Type B pancreatic cell (in vitro differentiated cells): ENCODE measurements at places on chromosomes 1 and 21.

- DNase-seq = no peak
Measured at GRCh38 chr1:169676001-169676400, 35.4 kb downstream of the SELL start.

DNA sequence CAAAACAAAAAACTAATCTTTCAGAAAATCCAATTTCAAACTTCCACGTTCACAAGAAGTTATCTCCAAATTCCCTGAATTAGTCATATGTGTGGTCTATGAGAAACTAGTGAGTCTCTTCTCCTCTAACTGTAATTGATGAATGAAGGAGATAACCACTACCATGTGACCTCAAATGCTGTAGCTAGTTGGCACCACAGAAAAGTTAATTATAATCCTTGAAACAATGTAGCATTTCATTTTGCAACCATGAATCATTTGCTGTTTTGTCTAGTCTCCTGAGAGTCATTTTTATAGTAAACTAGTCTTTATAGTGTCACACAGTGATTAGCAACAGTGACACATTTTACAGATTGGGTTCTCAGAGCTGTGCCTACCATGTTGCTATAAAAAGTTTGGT is 287.5 kb downstream of the LRRIQ3 start:
- DNase-seq = no peak

GRCh38 chr1:25710583-25711347 is 89.2 kb upstream of the SELENON start:
- DNase-seq = no peak

DNA sequence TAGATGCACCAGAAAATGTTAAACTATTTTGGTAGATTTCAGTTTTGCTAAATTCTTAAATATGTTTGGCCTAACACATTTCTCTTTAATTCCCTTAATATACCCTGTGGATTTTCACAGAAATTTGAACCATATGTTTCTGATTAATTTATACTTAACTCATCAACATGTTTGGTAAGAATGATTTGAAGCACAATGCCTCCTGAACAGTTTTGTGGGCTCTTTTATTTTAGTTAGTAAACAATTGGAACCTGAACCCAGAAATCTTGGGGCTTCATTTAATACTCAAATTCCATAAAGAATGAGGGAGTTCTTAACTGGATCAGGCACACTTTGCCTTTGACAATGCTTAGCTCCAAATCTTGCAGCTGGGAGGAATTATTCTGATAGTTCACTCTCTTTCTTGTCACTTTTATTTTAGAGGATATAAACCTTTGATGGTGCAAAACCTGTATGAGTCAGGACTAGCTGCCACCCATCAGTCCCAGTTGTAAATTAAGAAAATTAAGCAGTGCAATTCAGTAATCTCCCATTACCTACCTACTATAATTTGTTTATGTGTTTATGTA is 24.6 kb upstream of the LYPLAL1 start:
- no peak for DNase-seq

DNA sequence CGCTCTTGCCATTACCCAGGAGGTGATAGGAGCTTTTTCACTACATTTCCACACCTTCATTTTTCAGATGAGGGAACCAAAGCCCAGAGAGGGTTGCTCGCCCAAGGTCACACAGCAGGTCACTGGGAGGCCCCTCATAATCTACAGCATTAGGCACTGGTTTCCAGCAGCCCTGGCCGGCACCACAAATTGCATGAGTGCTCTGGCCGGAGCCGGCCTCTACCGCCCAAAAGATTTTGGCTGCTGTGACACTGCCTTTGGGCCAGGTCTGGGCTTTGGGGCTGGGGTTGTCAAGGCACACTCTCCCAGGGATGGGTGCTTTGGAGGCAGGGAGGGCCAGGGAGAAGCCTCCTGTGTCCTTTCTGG is 15.4 kb downstream of the DHRS3 start:
- DNase-seq = no peak

GRCh38 chr1:240465531-240465940 is 146.4 kb downstream of the GREM2 start:
- no peak for DNase-seq

DNA sequence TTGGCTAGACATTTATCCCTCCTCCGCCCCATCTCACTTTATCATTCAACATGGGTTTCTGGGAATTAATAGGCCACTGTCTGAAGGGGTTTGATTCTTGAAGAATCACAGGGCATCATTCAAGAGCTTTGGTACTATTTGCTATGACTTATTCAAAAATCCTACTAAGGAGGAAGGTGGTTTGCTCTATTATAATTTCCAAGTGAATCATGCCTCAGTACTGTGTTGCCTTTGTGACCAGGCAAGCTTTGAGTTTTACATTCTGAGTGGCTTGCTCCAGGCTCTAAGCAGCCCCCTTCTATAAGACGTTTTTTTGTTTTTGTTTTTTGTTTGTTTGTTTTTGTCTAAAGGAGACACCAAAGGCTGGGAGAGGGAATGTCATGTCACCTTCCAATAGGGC is 2.6 kb downstream of the C1orf21 start:
- no peak for DNase-seq

DNA sequence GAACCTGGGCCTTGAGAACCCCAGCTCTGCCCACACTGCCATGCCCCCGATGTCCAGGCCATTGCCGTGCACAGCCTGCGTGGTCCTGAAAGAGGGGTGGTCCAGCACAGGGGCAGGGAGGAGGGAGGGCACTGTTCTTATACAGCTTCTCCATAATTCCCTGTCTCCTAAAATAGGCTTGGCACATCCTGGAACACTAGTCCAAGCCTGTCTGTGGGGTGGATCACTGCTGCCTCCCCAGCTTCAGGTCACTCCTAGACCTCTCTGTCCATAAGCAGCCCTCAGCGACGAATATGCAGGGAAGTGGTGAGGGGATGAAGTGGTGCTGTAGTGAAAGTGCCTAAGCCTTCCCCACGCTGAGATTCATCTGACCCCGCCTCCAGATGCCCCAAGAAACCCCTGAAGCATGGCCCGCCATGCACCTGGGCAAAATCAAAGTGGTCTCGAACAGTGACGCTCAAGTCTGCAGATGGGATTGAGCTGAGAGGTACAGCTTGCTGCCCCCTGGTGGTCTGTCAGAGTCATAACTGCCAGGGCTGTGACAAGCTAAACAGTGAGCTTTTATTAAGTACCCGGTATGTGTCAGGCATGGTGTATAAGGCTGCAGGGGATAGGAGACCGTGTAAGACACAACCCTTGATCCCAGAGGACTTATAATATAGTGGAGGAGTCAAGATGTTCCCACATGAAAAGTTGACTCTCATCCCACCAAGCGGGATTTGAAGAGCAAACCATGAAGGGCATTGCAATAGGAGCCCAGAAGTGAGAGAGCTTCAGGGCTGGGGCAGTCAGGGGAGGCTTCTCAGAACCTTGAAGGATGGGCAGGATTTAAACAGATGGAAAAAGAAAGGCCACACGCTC is 66.6 kb downstream of the FAM163A start:
- no peak for DNase-seq

DNA sequence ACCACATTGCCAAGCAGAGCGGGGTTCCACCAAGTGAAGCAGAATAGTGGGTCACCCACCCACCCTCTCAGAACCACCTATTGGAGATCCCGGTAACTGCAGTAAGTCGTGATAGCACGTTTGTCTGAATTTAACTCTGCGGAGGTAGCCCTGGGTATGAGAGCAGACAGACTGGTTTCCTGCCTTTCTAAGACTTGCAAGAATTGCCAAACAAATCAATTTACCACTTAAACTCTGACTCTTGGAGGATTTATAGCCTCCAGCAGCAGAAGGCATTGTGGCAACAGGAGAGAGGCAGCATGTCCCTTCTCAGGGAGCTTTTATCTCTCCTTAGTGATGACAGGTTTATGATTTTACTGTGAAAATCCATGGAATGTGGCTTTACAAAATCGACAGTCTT is 287.9 kb upstream of the FMN2 start:
- no peak for DNase-seq

GRCh38 chr1:41783189-41783639 is 135.5 kb downstream of the HIVEP3 start:
- no peak for DNase-seq

DNA sequence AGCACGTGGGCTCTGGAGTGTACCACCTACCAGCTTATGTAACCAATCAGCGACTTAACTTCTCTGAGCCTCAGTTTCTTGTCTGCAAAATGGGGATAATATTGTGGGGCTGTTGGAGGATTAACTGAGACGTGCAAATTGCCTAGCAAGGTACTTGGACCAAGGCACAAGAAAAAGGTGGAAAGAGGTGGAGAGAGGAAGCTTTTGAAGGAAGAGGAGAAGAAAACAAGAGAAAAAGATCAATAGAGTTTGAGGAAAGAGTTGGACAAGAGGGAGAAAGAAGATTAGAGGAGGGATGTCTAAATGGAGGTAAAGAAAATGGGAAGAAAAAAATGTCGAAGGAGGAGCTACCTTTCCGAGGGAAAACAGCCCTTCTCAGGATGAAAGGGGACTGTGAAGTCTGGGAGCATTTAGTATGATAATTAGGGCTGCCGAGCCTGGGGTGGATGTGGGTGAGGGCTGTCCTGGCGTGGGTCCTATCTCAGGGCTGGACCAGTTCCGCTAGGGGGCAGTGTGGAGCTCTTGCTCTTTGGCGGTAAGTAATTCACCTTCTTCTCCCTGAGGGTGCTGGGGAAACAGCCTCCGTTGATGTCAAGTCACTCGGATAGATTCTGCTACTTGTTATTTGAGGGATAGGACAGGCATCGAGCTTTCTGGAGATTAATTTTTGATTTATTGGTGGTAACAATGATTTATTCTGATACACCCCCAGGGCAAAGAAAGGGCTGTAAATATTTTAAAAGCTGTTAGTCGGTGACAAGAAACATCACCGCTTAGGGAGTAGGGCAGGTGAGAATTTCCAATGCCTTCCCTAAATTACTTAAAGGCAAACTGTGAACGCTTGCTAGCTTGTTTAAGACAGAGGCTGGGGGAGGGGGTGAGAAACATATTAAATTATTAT is 79.0 kb upstream of the NFASC start:
- DNase-seq = peak; percentile 79

DNA sequence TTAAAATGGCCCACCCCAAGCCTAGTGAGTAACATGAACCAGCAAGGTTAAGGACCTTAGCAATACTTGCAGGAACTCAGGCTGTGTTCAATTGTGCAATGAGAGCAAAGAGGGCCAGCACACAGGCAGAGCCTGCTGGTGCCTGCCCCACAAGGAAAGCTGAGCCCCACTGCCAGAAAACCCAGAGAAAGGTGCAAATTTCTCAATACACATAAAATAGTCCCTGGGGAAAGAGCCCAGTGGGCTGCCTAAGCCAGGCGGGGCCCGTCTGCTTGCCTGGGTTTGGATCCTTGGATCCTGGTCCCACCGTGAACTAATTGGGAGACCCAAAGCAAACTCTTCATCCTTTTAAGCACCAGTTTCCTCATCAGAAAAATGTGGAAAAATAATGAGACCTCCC is 128.5 kb upstream of the CACNA1E start:
- DNase-seq = no peak

DNA sequence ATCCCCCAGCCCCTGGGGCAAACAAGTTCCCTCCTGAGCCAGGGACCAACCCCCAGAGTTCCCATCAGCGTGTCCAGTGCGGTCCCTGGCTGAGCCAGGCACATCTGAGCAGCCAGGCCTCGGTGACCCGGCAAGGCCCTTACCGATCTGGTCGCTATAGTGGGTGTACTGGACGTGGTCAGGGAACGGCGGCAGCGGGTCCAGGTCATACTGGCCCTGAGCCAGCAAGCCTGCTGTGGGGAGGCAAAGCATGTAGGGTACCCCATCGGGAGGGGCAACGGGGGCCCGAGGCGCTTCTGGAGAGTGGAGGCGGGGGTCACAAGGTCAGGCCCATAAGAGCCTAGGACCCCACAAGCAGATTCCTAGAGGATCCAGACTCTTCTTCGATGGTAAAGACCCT is 3.5 kb downstream of the MFAP2 start:
- DNase-seq = no peak

GRCh38 chr1:192973988-192974387 is 85.2 kb downstream of the UCHL5 start:
- DNase-seq = no peak

DNA sequence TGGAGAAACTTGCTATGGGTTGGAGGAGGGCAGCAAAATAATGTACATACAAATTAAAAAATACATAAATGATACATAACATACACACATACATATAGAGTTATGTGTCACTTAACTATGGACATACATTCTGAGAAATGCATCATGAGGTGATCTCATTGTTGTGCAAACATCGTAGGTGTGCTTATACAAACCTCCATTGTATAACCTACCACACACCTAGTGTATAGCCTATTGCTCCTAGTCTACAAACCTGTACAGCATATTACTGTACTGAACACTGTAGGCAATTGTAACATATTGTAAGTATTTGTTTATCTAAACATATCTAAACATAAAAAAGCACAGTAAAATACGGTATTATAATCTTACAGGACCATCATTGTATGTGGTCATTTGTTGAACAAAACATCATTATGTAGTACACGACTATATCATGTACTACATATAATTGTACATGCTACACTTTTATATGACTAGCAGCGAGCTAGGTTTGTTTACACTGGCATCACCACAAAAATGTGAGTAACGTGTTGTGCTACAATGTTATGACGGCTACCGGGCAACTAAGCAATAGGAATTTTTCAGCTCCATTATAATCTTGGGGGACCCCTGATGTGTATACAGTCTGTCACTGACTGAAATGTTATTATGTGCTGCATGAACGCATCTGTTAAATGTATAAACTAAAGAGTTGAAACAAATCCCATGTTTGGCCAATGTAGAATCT is 35.5 kb downstream of the ITGB3BP start:
- no peak for DNase-seq

DNA sequence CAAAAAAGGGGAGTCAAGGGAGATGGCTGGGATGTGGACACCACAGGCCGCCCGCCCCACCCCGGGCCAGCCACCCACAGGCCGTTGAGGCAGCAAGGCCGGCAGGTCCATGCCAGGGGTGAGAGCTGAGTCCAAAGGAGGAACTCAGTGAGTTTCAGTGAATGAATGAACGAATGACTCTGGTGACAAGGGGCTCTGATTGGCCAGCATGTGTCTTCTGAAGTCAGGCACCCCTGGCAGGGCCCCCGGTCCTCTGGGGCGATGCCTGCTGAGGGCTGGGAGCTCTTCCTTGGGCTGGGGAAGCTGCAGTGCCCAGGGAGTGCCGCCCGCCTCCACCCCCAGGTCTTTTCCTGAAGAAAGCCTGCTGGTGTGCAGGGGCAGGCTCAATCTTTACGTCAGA is 236.1 kb upstream of the VAMP3 start:
- no peak for DNase-seq

GRCh38 chr1:107459204-107459904 is 318.5 kb downstream of the NTNG1 start:
- no peak for DNase-seq

- DNase-seq = no peak
Measured at GRCh38 chr1:4132352-4133296, 232.6 kb upstream of the C1orf174 start.
